ENCODE measurements at places on chromosomes 13 and 19.
A peak's percentile ranks its signal among the peaks of the same experiment; 100 is the strongest.

- no peak for ATAC-seq
Measured at GRCh38 chr13:113295776-113296175, 1.3 kb upstream of the LAMP1 start.

DNA sequence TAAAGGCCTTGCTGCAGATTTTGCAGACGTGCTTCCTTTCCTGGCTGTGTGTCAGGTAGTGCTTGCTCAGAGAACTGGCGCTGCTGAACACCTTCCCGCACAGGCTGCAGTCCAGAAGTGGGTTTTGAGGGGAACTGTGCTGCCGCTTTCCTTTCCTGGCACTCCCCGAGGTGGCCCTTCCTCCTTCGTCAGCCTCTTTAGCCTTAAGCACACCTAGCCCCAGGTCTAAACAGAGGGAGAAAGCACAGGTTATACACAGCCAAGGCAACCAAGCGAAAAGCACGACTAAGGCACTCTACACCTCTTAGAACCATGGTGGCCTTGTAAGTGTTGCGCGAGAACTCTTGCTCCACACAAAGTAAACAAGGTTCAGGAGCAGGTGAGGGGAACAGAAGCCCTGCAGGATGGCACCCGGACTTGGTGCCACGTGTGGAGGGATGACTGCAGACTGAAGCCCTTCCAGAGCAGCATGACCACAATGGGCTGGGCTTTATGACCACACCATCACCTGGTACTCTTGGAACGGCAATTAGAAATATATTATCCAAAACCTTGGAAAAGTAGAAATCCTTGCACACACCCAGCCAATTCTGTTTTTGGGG, 23.6 kb downstream of the ZNF541 start:
- peak; percentile 48 for ATAC-seq

DNA sequence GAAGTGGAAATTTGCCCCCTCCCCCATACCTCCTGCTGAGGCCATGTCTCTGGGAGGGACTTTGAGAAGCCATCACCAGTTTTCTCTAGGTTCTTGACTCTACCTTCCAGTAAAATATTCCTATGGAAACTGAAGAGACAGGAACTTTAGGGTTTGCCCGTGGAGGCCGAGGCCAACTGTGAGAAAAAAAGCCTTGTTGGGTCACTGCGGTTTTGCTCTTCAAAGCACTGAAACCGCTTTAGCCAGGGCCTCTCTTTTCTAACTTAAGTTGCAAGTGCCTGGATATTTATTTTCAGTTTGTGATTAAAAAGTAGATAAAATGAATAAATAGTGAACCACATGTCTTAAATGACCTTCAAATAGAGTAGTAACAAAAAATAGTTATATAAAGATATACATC, 159.7 kb upstream of the TSC22D1 start:
- no peak for ATAC-seq

GRCh38 chr13:111967572-111968201, 99.3 kb upstream of the SOX1 start:
- ATAC-seq, result no peak

- ATAC-seq, result no peak
Measured at GRCh38 chr19:32688311-32688710, 3.3 kb upstream of the NUDT19 start.

Data from esophagus mucosa (tissue), 1 donor.